Muscle of leg (tissue), 16 donors: ENCODE measurements at places on chromosomes 7 and 10. TPM values are rescaled to one million over a fixed set of nuclear protein-coding genes. Genes with fewer than 3 reads are reported as not detected.

EGR2 gene
- total RNA-seq = 1.5 TPM

GRCh38 chr10:22527520-22527919 is 182.2 kb downstream of the SPAG6 start:
- no peaks in the 10 kb centered on the region for H3K4me1 ChIP-seq
- DNase-seq = no peak
- H3K27ac ChIP-seq = no peak overlapping the region

DNA sequence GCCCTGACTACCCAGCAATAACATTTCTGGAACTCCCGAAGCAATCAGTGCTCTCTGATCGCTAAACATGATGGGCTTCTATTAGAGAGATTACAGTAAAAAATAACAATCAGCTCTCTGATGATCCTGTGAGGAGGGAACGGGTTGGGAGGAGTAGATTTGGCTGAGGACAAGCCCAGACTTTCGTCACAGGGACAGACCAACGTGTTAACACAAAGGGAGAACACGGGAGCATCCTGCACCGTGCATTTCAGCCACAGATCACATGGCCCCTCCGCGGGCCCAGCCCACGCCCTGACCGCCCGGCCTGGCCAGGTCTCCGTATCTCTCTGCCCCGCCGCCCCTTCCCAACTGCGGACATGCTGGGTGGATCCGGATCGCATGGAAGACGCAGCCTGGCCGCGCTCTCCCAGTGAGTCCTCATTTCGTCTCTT is 95.0 kb upstream of the AGBL3 start:
- H3K4me3 ChIP-seq = peak overlapping the region; percentile 76
- peak overlapping the region; percentile 93 for H3K27ac ChIP-seq
- no peaks in the 10 kb centered on the region for H3K27me3 ChIP-seq
- peak; percentile 99 for DNase-seq
- H3K36me3 ChIP-seq = no peaks in the 10 kb centered on the region
- peaks cover 24% of the 10 kb centered on the region for H3K4me1 ChIP-seq

PRSS37 gene
- not detected for total RNA-seq

DNA sequence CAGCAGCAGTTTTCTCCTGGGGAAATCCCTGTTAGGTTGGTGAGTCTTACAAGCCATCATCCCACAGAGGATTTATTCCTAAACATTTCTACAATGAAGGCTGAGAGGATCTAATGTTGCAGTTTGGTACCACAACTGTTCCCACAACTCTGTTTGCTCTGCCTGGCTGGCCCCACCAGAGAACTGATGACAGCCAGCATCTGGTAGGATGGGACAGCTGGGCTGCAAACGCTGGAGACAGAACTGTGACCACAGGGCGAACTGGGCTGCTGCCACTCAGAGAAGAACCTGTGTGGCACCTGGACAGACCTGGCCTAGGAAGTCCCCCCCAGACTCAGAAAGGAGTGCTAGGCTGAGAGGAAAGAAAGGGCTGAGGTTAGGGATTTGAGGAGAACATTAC is 94.8 kb downstream of the CALN1 start:
- H3K4me1 ChIP-seq = no peaks in the 10 kb centered on the region
- peak; percentile 25 for DNase-seq
- H3K27ac ChIP-seq = no peak overlapping the region
- H3K36me3 ChIP-seq = no peaks in the 10 kb centered on the region
